ENCODE measurements at places on chromosomes 1 and 21.
A peak's percentile ranks its signal among the peaks of the same experiment; 100 is the strongest.

GRCh38 chr1:162571696-162572095 lies 10.2 kb downstream of the UAP1 start:
- no peak for DNase-seq

DNA sequence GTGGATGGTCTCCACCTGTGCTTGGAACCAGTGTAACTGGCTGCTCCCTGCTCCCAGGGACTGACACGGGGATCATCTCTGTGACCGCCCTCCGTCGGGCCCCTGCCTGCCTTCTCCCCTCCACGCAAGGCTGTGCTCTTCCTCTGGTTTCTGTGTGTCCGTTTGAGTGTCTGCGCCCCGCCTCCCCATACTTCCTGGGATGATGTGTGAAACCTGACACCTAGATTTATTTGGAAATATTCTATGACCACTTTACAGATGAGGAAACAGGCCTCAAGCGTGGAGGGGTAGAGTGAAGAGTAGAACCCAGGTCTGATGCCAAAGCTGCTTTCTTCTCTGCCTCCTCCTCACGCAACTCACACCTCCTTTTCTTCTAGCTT lies 24.3 kb downstream of the LDLRAP1 start:
- no peak for DNase-seq

- no peak for DNase-seq
Observed at GRCh38 chr21:45935628-45936027, 45.9 kb upstream of the COL6A1 start.

- peak; percentile 10 for DNase-seq
Observed at GRCh38 chr1:175376194-175376593, 183.6 kb upstream of the KIAA0040 start.

- no peak for DNase-seq
Observed at GRCh38 chr1:109118089-109118488, 4.2 kb downstream of the ELAPOR1 start.

DNA sequence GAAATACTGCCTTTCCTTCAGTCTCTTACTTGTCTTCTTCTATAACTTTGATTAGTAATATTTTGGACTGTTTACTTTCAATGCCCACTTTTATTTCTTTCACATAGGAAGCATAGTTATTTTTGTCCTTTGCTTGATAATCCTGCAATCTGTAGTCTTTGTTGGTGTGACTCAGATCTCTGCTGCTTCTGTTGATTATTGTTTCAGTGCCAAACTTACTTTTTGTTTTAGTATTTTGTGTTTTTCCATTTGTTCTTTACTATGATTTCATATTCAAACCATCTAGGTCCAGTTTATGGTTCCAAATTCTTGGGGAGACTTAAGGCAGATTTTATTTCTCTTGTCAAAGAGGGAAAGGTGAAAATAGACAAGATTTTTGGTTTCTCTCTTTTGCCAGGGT lies 399.9 kb downstream of the HLX start:
- no peak for DNase-seq

- DNase-seq, result no peak
Observed at GRCh38 chr1:58287894-58288623, 258.5 kb downstream of the OMA1 start.

DNA sequence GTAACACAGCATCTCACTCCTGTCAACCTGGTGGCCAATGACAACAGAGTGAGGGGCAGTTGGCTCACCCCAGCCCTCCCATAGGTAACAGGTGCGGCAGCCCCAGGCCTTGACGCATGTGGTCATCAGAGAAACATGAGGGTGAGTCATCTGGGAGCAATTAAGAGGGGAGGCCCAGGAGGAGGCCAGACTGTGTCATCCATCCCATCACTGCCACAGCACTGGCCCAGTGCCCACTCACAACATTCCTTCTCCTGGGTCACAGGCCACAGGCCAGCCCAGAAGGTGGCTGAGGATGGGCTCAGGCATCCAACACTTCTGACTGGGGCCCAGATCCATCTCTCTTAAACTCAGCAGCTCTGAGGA lies 17.1 kb downstream of the TEX35 start:
- no peak for DNase-seq
